Activated CD4-positive, alpha-beta memory T cell treated with anti-CD3 and anti-CD28 coated beads for 36 hours (primary cell): ENCODE measurements at places on chromosomes 11 and 22.
A peak's percentile ranks its signal among the peaks of the same experiment; 100 is the strongest.

GRCh38 chr11:78350646-78351165, 66.9 kb downstream of the GAB2 start:
- DNase-seq, result no peak

DNA sequence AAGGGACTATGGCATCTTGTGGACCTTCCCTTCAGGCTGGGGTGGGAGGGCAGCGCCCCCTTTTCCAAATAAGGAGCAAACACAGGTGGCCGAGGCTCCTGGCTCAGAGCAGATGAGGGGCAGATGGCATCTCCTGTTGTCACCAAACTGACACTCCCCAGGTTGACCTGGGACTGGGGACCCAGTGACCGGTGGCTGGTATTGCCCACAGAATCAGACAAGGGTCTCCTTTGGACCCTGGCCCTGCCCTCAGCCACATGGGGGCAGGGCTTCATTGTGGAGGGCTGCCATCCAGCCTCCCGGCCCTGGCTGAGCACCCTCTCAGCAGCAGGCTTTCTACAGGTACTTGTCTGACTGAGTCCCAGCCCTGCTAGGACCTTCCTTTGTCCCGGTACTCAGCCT, 842 bp upstream of the SIGIRR start:
- no peak for DNase-seq

- DNase-seq, result no peak
Measured at GRCh38 chr11:27212248-27212780, 150.7 kb downstream of the CCDC34 start.

DNA sequence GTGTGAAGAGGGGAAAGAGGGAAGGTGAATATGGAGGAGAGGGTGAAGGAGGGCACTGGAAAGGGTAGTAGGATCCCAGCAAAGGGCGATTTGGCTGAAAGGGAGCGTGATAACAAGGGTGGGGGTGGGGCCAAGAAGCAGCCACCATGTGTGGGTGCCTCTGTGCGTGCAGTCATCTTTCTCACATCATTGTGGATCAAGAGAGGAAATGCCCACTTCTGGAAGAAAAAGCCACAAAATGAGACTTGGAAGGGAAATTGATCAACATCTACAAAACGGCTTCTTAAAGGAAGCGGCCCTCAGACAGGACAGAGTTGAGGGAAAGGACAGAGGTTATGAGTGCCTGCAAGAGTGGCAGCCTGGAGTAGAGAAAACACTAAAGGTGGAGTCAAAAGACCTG, 1.2 kb upstream of the CXCR5 start:
- DNase-seq, result peak; percentile 68

DNA sequence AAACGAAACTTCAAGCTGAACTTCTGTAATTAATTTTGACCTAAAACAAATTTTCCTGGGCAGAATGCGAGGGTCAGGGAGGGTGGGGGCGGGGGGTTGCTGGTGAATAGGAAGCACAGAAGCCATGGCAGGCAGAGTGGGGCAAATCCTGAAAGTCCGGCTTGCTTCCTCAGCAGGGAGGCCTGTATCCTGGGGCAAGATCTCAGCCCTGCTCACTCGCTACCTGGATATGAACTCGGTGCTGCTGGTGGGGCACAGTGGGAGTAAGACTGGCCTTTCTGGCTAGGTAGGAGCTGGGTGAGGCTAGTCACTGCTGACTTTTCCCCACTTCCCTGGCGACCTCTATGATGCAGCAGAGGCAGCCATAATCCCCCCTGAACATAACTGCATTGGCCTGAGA, 168.9 kb upstream of the CHORDC1 start:
- no peak for DNase-seq

- DNase-seq, result no peak
Measured at GRCh38 chr11:119371778-119372182, 9.7 kb downstream of the USP2 start.

DNA sequence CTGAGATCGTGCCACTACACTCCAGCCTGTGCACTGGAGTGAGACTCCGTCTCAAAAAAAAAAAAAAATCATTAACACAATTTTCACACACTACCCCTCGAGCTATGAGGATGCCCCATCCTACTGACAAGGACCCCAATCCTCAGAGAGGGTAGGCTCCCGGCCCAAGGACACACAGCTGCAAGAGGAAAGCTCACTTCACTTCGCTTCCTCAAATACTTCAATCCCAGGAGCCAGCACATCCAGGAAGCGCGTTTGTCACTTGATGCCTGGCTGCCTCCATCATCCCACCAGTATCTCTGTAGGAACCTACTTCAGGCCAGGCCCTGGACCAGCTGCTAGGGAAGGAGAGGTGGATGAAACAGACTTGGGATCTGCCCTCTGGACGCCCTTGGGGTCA, 144.0 kb downstream of the CRYBB2 start:
- no peak for DNase-seq
